ENCODE measurements at places on chromosomes 2 and 18.

- no peak for DNase-seq
Observed at GRCh38 chr2:222577341-222577740, 78.6 kb downstream of the FARSB start.

DNA sequence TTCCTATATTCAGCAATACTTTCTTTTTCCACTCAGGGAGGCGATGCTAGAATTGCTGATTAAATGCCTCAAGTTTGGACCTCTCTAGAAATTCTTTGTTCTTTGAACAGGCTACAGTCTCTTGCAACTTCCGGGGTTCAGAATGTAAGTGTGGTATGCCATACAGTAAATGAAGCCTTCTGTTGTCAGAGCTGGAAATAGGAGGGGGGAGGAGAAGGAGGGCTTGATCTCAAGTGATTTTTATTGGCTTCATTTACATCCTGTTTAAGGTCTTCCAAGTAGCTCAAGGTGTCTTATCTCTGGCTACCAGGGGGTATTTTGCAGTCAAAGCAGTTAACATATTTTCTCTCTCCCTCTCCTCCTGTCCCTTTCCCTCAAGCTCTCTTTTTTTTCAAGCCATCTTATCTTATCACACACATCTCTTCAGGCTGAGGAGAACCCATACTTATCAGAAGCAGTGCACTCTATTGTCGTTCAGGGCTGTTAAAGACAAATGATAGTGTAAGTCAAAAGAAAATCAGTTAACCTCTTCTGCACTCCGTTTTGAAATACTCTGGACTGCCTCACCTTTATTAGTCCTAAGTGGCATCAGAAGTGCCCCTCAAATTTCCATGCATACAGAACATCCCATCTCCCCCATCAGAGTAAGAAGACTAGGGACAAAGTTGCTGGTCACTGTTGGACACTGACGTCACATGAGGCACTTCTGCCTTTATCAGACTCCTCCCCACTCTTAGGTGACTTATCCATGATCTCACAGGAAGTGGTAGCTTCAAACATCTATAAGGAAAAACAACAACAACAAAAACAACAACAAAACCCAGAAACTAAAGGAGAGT is 112.2 kb downstream of the ZNF521 start:
- DNase-seq: no peak

DNA sequence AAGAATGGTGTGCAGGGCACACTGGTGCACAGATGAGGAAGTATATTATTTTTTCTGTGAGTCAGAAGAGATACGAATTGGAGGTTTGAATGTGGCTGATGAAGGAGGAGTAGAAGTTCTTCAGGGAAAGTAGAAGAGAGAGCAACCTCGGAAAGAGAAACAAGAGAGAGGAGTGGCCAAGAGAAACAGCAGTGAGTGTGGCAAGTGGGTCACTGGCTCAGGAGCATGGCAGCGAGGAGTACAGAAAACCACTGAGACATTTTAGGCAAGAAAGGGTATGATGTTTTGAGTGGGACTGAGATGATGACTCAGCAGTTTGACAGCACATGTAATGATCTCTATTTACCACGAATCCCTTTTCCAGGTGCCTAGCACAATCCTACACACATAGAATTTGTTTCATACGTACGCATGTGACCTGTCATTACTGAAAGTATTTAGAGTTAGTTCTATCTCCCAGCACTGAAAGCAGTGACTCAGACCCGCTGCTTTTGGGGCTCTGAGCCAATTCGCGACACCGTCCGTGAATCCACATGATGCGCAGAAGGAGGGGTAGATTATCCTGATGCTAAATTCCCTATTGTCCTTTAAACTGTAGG is 915.4 kb downstream of the DCDC2C start:
- no peak for DNase-seq

DNA sequence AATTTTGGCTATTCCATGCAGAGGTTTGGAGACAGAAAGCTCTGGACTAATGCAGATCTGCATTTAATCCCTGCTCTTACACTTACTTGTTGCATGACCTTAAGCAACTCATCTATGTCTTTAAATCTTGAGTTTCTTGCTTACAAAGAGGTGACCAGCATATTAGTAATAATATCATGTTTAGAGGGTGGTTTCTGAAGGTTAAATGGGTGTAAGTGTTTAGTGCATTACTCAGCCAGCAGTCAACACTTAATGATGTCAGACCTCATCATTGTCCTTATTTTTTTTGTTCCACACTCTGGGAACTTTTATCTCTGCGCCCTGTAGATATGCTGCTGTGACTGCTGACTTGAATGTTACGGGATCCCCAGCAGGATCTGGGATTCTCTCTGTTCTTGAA is 1.7 kb downstream of the IL1RL1 start:
- DNase-seq: no peak

GRCh38 chr18:57747809-57748680 is 55.1 kb downstream of the ATP8B1 start:
- no peak for DNase-seq

All from RPMI8226 (cell line).